ENCODE measurements at places on chromosomes 5 and 9.

DNA sequence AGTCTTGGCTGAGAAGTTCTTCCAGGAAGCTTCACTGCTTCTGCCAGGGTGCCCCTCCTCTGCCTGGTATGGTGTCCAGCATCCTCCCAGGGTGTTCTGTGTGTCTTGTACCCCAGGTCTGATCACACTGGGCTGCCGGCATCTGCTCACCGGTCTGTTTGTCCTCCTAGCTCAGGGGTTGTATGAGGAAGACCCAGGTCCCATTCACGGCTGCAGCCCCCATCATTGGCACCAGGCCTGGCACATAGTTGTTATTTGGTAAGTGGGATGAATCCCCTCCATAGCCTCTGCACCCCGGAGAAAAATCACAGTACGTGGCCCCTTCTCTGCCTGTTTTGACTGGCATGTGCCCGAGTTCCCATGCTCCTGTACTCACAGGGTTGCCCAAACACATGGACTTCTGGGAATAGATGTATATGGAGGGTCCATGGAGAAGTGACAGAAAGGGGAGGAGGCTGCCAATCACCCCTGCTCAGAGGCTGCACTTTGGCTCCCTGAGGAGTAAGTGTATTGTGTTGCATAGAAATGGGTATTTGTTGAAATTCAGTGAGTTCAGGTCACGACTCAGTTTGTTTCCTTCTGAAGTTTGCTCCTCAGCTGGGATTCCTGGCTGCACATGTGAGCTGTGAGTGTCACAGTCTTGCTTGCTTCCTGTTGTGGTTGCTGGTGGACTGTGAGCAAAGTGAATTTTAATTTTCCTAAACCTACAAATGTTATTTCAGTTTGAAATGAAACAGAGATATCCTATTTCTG lies 96.2 kb downstream of the HSPA4 start:
- DNase-seq: no peak

- no peak for DNase-seq
Observed at GRCh38 chr9:81912135-81912534, 16.1 kb upstream of the SPATA31D4 start.

- no peak for DNase-seq
Observed at GRCh38 chr9:20987521-20987920, 43.9 kb downstream of the HACD4 start.

- DNase-seq: no peak
Observed at GRCh38 chr9:25381141-25381540, 297.1 kb downstream of the TUSC1 start.

- DNase-seq: no peak
Observed at GRCh38 chr5:73962801-73963425, 336.9 kb downstream of the ARHGEF28 start.

DNA sequence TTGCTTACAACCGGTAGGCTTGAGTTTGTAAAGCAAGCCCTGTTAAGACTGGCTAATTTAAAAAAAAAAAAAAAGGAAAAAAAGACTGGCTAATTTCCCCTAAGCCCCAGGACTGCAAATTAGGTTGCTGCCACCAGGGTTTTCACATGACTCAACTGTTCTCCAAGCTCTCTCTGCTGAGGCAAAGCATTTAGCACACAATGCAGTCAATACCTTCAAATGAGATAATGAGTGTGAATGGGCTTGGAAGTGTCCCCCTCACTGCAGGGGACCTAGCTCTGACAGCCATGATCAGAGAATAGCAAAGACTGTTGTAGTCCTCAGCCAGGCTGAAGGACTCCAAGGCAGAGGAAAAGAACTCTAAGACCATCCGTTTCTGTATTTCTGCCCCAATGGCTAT lies 42.8 kb upstream of the ZSWIM6 start:
- DNase-seq: no peak

DNA sequence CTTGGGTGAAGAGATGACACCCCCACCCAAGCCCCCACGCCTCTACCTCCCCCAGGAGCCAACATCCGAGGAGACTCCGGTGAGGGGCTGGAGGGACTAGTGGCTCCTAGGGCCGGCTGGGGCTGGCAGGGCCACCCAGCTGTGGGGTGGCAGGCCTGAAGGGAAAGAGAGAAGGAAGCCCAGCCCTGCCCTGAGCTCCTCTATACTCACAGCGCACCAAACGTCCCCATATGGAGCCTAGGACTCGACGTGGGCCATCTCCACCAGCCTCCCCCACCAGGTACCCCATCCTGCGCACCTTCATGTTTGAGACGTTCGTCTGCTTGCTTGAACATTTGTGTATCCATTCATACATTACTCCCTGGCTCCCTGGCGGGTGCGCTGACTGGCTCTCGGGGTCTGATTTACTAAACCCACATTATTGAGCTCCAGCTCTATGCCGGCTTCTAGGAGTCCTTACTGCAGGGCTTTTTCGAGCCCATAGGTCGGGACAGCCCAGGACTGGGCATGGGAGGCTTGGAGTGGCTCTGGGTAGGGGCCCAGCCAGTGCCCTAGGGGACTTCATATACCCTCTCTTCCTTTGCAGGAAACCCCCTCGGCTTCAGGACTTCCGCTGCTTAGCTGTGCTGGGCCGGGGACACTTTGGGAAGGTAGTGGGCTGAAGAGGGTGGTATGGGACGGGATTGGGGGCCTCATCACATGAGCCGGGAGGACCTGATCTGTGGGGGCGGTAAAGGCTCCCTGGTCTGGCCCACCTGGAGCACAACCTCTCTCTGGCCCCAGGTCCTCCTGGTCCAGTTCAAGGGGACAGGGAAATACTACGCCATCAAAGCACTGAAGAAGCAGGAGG lies 9.1 kb downstream of the ZDHHC12 start:
- DNase-seq: no peak

DNA sequence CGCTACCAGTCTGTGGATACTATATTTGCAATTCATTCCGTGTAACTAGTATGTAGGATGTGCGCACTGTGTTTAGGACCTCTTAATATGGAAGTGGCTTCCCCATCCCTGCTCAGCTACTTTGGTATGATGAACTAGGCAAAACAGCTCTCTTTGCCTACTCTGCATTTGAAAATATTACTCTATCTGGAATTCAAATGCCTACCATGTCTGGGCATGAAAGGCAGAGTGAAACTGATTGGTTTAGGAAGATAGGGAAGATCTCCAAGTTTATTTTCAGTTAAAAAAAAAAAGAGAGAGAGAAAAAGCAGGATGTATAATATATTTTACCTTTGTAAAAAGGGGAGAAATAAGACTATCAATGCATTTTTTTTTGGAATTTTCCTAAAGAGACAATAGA lies 74.1 kb upstream of the ELL2 start:
- DNase-seq: no peak

GRCh38 chr5:218457-219291 lies 554 bp downstream of the SDHA start:
- DNase-seq: no peak

Measured in GM19239 (cell line).